ENCODE measurements at places on chromosomes 7 and 10.

- DNase-seq, result no peak
Measured at GRCh38 chr10:117668327-117669008, 125.9 kb downstream of the EMX2 start.

GRCh38 chr10:102135956-102136526, 3.2 kb downstream of the PPRC1 start:
- no peak for DNase-seq

DNA sequence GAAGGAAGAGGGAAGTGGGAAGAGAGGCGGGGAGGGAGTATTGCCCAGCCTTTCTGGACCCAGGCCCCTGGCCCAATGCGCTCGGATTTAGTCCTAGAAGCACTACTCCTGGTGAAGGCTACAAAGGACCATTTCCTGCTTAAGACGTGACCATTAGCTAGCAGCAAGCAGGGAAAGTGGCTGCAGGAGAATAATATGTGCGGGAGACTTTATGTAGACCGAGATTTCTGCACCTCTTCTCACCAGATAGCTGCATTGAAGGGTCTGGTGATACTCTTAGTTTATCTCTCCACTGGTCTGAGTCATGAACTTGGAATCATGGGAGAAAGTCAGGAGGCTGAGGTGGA, 3.1 kb downstream of the VAX1 start:
- DNase-seq, result no peak

DNA sequence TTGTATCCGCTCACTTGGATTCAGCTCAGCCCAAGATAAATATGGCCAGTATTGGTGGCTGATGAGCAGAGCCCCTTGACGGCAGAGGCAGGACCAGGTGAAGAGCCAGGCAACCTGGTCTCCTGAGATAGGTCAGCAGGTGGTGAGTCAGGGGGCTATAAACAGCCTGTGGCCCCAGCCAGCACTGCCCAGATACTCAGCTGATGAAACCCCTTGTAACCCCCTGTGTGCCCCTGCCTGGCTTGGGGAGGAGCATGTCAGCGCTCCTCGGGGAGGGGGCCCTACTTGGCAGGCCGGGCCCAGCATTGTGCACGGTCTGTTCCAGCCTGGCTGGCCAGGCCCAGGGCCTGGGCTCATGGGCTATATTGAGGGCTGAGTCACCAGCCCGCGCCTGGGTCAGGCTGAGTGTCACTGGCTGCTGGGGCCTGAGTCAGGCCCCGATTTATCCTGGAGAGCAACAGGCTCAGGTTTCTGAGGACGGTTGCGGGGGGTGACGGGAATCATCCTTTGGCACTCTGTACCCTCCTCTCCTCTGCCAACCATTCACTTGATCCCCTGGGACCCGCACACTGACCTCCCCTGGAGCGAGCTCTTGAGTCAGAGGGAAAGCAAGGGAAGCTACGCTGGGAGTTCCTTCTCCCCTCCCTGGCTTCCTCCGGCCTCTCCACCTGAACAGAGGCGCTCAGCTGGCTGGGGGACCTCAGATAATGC, 2.8 kb upstream of the FLNC start:
- no peak for DNase-seq

GRCh38 chr7:103766660-103767059, 222.8 kb downstream of the RELN start:
- no peak for DNase-seq

DNA sequence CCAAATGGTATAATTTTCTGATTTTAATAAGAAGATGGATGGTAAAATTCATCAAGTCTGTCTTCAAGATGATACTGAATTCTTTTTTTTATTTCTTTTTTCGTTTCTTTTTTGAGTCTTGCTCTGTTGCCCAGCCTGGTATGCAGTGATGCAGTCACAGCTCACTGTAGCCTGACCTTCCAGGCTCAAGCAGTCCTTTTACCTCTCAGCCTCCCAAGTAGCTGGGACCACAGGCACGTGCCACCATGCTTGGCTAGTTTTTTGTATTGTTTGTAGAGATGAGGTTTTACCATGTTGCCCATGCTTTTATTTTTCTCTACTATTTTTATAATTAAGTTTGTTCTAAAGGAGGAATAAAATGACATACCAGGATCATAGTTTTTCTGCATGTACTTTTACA, 52.1 kb upstream of the HELLS start:
- no peak for DNase-seq

DNA sequence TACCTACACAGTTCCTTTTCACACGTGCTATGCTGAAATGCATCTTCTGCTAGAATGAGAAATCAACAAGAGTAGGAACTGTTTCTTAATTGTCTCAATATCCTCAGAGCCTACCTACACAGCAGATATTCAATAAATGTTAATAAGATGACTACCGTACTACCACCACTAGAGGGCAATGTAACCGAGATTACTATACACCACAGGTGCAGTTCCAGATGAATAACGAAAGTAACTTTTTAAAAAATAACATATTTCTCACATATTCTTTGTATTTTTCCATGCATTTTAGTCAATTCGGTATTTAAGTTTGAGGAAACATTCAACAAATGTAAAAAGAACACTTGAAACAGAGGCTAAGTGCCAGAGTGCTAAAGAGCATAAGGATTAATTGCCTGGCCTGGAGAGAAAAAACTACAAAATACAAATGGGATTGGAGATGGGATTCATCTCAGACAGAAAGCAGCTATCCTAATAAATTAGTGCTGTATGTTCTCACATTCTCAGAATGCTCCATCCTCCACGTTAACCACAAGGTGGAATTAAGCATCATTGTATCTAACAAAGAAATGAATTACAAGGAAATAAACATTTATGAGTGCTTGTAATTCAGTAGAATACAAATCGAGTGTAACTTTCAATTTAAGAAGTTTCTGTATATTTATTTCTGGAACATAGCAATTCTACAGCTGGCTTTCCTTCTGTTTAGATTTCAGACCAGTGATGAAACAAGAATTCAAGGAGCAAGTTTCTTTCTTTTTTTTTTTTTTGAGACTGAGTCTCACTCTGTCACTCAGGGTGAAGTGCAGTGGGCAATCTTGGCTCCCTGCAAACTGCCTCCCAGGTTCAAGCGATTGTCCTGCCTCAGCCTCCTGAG, 20.3 kb upstream of the HECTD2 start:
- no peak for DNase-seq

- no peak for DNase-seq
Measured at GRCh38 chr7:40836218-40836617, 701.4 kb downstream of the SUGCT start.

DNA sequence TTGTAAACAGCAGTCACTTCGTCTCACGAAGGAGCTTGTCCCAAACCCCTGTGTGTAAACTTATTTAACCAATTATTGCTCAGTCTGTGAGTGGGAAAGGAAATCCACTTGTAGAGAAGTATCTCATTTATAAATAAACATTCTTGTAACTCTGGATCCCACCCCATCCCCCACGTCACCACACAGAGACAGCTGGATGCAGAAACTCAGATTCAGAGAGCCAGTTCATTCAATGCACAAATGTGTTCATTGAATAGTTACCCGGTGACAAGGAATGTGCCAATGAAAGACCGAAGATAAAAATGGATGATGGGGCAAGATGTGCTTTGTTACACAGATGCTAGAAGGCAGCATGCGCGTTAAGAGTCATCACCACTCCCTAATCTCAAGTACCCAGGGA, 8.3 kb upstream of the OCM start:
- DNase-seq, result no peak

DNA sequence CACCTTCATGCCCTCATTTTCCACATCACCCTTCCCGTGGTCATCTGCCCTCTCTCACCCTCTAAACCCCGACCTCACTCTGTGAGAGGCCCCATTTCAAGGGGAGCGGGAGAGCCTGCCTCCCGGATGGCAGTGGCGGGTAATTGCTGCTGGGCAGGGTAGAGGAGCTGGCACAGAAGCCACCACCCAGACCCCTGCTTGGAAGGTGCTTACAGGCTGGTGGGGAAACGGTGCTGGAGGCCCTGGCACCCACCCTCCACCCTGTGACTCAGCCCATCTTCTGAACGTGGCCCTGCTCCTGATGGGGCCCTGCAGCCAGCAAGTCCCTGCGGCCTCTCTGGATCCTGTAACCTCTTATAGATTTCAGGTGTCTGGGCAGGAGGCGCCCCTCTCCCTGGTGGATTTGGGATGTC, 10.6 kb upstream of the PWWP2B start:
- DNase-seq, result no peak

GRCh38 chr10:88886557-88886956, 6.5 kb downstream of the STAMBPL1 start:
- no peak for DNase-seq

GRCh38 chr7:98223898-98224700, 12.9 kb downstream of the BHLHA15 start:
- DNase-seq, result no peak

GRCh38 chr7:115722302-115722977, 308.1 kb downstream of the TFEC start:
- DNase-seq, result no peak

GRCh38 chr7:112135815-112136214, 70.4 kb downstream of the DOCK4 start:
- no peak for DNase-seq

DNA sequence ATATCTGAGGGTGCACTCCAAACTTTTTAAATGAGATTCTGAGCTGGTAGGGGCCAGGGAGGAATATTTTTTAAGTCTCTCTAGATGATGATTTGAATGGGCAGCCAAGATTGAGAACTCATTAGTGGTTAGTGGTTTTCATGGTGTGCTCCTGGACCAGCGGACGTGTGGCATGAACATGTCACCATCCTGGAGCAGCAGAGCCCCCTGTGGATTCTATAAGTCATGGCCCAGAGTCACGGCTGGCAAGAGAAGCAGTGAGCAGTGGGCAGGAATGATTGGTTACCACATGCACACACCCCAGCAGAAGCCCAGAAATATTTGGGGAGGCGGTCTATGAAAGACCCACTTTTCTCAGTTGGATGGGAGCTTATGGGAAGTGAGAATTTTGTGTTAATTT, 21.2 kb upstream of the UCN3 start:
- DNase-seq, result no peak

DNA sequence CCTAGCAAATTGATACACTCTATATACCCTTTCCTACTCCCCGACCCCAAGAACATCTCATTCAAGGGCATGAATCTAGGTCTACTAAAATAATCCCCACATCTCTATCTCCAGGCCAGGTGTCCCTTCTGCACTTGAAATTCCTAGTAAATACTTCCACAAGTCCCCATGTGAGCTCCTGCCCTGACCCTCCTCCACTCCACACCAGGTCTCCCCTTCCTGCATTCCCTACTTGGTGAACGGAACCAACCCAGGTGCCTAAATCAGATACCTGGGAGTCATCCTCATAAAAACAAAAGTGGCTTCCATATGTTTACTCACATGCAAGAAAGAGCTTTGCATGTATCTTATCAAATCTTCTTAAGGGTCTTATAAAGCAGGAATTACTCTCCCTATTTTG, 69.2 kb downstream of the COA1 start:
- no peak for DNase-seq

GRCh38 chr10:49817845-49818244, 55.7 kb upstream of the OGDHL start:
- no peak for DNase-seq

- no peak for DNase-seq
Measured at GRCh38 chr7:8531991-8532515, 98.6 kb downstream of the NXPH1 start.

- no peak for DNase-seq
Measured at GRCh38 chr7:46990761-46991160, 591.1 kb downstream of the TNS3 start.

- no peak for DNase-seq
Measured at GRCh38 chr10:11475831-11476434, 135.5 kb downstream of the USP6NL start.

- no peak for DNase-seq
Measured at GRCh38 chr7:107158028-107158427, 10.8 kb upstream of the HBP1 start.

DNA sequence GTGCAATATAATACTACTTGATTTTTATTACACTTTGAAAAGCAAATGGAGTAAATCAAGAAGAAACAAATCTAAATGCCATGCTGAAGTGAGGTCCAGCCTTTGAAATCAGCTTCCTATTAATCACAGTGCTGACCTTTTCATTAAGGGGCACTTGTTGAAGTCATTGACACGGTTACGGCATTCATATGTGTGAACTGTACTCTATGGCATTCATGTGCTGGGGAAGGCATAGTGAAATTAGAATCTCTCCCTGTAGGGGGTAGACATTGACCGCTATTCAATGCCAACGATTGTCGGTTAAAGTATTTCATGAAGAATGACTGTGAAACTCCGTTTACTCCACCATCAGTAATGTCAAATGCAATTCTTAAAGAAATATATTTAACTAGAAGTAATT, 296.1 kb upstream of the SEMA3A start:
- no peak for DNase-seq

DNA sequence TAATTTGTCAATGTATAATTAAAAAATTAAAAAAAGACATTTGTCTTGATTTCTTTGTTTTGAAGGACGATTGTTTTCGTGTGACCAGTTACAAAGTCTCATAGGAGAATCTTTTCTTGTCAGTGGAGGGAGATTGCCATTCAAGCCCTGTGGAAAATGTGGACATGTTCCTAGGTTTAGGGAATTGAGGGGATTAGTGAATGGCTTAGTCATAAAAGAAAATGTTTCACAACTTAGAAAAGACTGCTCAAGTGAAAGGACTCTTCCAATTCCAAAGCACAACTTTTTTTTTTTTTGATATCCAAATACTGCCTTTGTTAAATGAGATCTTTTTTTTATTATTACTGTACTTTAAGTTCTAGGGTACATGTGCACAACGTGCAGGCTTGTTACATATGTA, 140.7 kb upstream of the HABP2 start:
- DNase-seq, result no peak

DNA sequence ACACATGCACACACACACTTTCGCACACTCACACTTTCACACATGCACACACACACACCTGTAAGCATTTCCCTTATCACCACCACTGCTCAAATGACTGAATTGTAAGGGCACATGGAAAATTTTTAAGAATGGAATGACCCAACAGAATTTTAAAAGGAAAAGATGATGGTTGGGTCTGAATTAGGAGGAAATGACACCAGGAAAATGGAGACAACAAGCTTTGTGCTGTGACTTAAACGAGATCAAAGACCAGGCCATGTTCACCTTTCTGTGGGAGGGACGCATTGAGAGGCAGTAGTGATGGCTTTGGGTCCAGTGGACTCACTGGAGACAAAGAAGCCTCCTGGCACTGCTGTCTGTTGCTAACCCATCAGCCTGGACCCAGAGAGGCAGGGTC, 16.7 kb upstream of the C10orf71 start:
- DNase-seq, result no peak

GRCh38 chr10:114613237-114613979, 44.7 kb downstream of the ABLIM1 start:
- DNase-seq, result no peak

Data from fibroblast of skin of left quadriceps (primary cell).